MCF 10A (cell line): ENCODE measurements at places on chromosomes 13 and 19.
A peak's percentile ranks its signal among the peaks of the same experiment; 100 is the strongest.

DNA sequence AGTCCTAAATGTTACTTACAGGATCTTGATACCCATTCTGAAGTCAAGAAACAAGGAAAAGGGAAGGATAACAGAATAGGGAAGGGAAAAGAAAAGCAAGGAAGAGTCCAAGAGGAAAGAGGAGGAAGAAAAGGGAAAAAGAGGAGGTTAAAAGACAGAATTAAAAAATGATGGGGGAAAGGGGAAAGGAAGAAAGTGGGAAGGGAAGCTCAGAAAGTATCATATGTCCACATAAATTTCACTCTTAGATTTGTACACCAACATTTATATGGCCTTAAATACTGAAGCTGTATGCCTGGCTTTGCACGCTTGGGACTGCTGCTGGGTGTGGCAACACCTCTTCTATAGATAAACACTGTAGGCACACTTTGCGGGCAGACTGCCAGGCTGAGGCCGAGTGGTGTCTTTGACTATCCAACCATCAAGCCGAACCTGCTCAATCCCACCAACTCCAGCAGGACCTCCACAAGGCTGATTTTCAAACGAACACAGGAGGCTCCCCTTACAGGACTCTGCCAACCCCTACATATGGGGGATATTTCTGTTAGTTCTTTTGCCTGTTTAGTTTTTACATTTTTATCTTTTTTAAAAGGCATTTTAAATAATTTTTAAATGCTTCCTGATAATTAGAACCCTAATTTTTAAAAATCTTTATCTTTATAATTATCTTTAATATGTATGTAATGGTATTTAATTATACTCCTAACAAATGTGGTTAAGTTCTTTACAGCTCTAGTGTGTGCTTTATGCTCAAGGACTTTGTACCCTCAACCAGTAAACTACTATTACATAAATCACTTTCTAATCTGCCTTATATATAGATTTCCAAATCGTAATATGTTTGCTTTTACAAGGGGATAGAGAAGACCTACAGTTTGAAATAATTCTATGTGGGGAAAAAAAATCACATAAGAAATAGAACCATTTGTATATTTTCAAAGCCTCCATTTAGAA is 154.2 kb downstream of the DIAPH3 start:
- peak; percentile 90 for DNase-seq
- peaks cover 15% of the 10 kb centered on the region for H3K4me1 ChIP-seq
- peaks cover 7% of the 10 kb centered on the region for H3K36me3 ChIP-seq
- no peaks in the 10 kb centered on the region for H3K27me3 ChIP-seq
- H3K4me3 ChIP-seq: no peak overlapping the region
- H3K27ac ChIP-seq: peak overlapping the region; percentile 78

DNA sequence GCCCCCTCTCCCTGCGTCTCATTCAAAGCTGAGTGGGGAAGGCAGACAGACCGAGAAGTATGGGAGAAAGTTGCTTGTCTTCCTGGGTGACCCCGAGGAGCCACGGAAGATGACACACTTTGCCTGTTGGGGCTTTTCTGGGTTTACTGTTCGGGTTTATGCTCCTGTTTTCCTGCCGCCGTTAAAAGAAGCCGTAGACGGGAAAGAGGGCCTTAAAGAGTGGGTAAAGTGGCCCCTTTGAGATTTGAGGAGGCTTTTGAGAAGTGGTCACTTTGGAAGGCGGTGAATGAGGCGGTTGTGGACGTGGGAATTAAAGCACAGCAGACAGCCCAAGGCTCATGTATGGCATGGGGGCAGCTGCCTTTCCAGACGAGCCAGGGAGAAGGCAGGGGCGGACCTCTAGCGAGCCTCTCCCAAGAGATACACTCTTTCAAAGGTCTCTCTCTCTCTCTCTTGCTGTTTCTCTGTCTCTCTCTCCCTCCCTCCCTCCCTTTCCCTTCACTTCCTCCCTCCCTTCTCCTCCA is 493 bp upstream of the LHFPL6 start:
- H3K4me1 ChIP-seq: peaks cover 15% of the 10 kb centered on the region
- no peaks in the 10 kb centered on the region for H3K36me3 ChIP-seq
- DNase-seq: peak; percentile 29
- H3K4me3 ChIP-seq: peak overlapping the region; percentile 85
- peaks cover 6% of the 10 kb centered on the region for H3K27me3 ChIP-seq

- no peaks in the 10 kb centered on the region for H3K36me3 ChIP-seq
- no peak overlapping the region for H3K4me3 ChIP-seq
- DNase-seq: no peak
- no peaks in the 10 kb centered on the region for H3K27me3 ChIP-seq
- no peaks in the 10 kb centered on the region for H3K4me1 ChIP-seq
These were observed 1328.4 kb downstream of the PCDH9 start for GRCh38 chr13:65901723-65902122.

GRCh38 chr13:28819046-28819730 is 951 bp upstream of the MTUS2 start:
- H3K4me1 ChIP-seq: no peaks in the 10 kb centered on the region
- no peak overlapping the region for H3K27ac ChIP-seq
- H3K27me3 ChIP-seq: peaks cover 33% of the 10 kb centered on the region
- H3K36me3 ChIP-seq: no peaks in the 10 kb centered on the region
- no peak for DNase-seq

DNA sequence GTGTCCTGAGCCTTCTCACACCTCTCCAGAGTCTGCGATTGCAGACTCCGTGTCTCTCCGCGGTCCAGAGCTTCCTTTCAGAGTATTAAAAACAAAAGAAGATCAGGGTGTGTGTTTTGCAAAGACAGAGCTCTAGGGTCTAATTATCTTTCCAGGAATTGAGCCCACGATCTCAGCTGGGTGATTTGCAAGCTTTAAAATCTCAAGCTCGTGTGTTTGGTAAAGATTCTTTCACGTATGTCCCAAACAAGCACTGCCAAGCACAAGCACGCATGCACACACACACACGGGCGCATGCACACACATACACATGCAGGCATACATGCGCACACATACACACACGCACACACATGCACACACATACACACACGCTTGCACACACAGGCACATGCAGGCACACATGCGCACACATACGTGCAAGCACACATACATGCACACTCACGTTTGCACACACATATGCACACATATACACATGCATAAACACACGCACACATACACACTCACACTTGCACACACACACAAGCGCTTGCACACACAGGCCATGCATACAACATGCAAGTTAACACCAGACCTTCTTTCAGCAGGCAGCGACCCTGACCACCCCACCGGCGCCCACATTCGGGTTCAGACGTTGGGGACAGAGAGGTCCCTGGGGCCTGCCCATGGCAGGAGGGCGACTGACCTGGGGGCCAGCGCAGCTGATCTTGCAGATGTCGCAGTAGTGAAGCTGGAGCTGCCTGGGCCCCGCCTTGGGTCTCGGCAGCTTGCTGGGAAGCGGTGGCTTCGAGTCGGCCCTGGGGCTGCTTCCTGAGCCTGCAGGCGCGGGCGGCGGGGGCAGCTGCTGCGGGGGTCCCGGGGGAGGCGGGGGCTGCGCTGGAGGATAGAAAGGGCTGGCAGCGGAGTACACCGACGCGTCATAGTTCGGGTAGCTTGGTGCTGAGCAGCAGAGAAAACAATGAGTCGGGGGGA is 37.9 kb downstream of the ZFR2 start:
- H3K4me3 ChIP-seq: no peak overlapping the region
- H3K27ac ChIP-seq: no peak overlapping the region
- no peak for DNase-seq

- no peak overlapping the region for H3K27ac ChIP-seq
- no peak for DNase-seq
- no peak overlapping the region for H3K4me3 ChIP-seq
These were observed 26.5 kb downstream of the CEBPG start for GRCh38 chr19:33399745-33400681.

GRCh38 chr13:73056565-73056962 is 2.2 kb upstream of the KLF5 start:
- H3K4me3 ChIP-seq: peak overlapping the region; percentile 83
- no peaks in the 10 kb centered on the region for H3K27me3 ChIP-seq
- H3K36me3 ChIP-seq: peaks cover 25% of the 10 kb centered on the region

DNA sequence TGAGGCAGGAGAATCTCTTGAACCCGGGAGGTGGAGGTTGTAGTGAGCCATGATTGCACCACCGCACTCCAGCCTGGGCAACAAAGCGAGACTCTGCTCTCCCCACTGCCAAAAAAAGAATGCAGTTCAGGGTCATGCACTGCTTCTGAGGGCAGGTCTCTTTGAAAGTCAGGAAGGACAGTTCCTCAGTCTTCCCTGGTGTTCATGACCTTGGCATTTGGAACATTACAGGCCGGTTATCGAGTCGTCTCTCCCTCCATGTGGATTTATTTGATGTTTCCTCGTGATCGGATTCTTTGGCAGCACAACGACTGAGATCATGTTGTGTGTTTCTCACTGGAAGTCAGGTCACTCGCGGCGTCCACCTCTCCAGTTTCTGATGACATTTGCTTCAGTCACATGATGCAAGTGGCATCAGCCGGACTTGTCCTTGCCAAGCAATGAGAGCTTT is 17.2 kb downstream of the FGF21 start:
- no peak for DNase-seq
- peaks cover 5% of the 10 kb centered on the region for H3K36me3 ChIP-seq

- no peaks in the 10 kb centered on the region for H3K27me3 ChIP-seq
- no peak overlapping the region for H3K4me3 ChIP-seq
- H3K4me1 ChIP-seq: no peaks in the 10 kb centered on the region
- no peaks in the 10 kb centered on the region for H3K36me3 ChIP-seq
- no peak overlapping the region for H3K27ac ChIP-seq
These were observed 184.1 kb downstream of the ZNF536 start for GRCh38 chr19:30556230-30556711.

DNA sequence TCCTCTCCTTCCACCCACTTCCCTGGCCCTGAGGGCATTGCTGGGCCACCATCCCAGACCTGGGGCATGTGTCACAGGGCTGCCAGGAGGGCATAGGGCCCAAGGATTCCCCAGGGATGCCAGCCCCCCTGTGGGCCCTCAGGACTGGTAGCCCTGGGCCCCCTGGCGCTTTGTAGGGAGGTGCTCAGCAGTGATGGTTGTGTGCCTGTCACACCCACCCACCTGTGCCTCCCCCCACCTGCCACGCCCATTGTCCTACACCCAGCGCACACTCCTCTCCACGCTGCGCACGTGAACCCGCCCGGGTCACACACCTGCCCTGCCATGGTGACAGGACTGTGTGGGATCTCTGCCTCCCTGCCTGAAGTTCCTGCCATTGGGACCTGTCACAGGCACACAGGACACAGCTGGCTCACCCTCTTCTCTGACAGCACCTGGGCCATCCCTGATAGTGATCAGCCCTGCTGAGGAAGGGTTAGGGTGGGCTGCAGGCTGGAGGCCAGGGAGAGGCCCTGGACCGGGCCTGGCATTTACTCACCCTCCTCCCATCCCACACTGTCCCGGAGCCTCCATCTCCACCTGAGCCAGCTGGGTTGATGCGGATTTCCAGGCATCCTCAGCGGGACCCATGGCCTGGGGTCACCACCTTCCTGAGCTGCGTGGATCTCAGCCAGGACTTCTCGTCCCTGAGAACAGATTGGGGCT is 23.9 kb downstream of the WTIP start:
- H3K4me3 ChIP-seq: no peak overlapping the region
- no peaks in the 10 kb centered on the region for H3K27me3 ChIP-seq
- peaks cover 15% of the 10 kb centered on the region for H3K36me3 ChIP-seq

- no peaks in the 10 kb centered on the region for H3K4me1 ChIP-seq
- no peak overlapping the region for H3K27ac ChIP-seq
- H3K27me3 ChIP-seq: no peaks in the 10 kb centered on the region
These were observed 27.1 kb downstream of the ZNF724 start for GRCh38 chr19:23222998-23223652.

- no peak for DNase-seq
- no peak overlapping the region for H3K4me3 ChIP-seq
- no peaks in the 10 kb centered on the region for H3K4me1 ChIP-seq
- no peaks in the 10 kb centered on the region for H3K36me3 ChIP-seq
- H3K27me3 ChIP-seq: no peaks in the 10 kb centered on the region
These were observed 17.6 kb downstream of the CEBPA start for GRCh38 chr19:33284756-33285155.

DNA sequence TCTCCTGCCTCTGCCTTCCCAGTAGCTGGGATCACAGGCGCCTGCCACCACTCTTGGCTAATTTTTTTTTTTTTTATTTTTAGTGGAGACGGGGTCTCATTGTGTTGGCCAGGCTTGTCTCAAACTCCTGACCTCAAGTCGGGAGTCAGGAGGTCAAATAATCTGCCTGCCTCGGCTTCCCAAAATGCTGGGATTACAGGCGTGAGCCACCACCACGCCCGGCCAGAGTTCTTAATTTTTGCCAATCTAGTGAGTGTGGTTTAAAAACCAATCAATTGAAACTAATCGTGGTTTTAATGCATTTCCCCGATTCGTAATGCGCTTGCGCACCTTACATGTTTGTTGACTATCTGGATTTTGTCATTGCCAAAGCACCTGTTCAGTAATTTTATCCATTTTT is 37.0 kb downstream of the SKA3 start:
- DNase-seq: no peak
- H3K4me1 ChIP-seq: peaks cover 17% of the 10 kb centered on the region
- H3K4me3 ChIP-seq: peak overlapping the region; percentile 88
- no peaks in the 10 kb centered on the region for H3K27me3 ChIP-seq
- H3K36me3 ChIP-seq: peaks cover 39% of the 10 kb centered on the region

DNA sequence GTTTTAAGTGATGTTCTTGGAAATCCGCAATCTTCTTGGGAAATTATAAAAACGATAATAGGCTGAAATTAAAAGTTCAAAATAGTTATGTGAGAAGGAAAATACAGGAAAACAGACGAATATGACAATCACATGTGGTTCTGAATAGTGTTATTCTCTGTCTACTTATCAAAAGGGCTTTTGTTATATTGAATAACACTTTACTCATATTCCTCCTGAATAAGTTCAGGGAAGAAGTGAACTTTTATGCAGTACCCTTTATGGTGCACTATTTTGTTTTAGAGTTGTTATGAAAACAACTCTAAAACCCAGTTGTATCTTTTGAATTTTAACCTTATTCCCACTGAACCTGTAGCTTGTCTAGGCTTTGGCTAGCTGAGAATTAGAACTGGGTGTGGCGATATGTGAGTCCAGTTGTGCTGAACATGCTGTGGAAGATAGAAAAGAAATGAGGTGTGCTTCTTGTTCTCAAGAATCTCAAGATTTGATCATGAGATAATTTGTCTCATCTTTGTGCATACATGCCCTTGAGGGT is 384.4 kb downstream of the LMO7 start:
- H3K4me3 ChIP-seq: no peak overlapping the region
- H3K36me3 ChIP-seq: no peaks in the 10 kb centered on the region
- DNase-seq: no peak

DNA sequence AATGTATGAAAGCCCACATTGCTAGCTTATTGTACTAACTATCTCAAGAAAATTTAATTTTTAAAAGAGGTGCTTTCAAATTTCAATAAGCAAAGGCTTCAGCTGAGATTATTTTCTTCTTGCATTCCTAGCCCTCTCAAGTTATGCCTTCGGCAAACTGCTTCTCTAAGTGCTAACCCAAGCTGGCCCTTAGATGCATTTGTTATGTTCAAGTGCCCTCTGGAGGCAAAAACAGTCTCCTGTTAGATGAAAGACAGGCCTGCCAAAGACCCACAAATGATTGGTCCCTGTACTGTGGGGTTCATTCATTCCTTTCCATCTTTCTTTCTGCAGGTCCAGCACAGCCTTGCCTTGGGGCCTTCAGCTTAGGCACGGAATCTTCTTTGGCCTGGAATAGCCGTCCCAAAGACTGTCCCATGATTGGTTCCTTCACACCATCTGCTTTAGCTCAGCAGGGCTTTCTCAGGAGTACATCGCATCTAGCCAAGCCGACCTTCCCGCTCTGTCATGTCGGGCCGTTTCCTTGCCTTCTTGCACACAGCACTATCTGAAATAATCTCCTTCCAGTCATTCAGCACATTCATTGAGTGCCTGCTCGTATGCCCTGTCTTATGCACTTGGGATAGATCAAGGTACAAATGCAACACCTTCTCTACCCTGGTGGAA is 26.4 kb upstream of the TPTE2 start:
- H3K36me3 ChIP-seq: peaks cover 4% of the 10 kb centered on the region
- H3K4me1 ChIP-seq: peaks cover 18% of the 10 kb centered on the region
- no peak overlapping the region for H3K27ac ChIP-seq
- H3K27me3 ChIP-seq: no peaks in the 10 kb centered on the region
- DNase-seq: peak; percentile 59
- no peak overlapping the region for H3K4me3 ChIP-seq
